ENCODE measurements at places on chromosomes 7 and 10. TPM values are rescaled to one million over a fixed set of nuclear protein-coding genes. Genes with fewer than 3 reads are reported as not detected.

DNA sequence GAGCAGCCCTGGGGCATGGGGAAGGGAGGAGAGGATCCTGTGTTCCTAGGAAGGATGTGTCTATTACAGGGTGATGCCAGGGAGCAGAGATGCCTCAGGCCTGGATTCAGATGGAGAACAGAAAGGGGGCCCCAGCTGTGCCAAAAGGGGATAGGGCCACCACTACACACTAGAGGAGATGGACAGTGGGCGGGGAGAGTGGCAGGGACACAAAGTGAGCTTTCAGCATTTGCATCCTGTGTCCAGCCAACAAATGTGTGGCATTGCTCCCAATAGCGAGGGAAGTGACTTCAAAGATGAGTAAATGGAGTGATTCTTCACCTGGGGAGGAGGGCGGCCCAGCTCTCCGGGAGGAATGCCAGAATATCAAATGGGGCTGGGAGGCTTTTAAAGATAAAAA lies 64.9 kb upstream of the WAPL start:
- DNase-seq: no peak
- H3K4me1 ChIP-seq: no peaks in the 10 kb centered on the region
- no peak overlapping the region for H3K4me3 ChIP-seq
- H3K27ac ChIP-seq: no peak overlapping the region

- H3K36me3 ChIP-seq: no peaks in the 10 kb centered on the region
- no peaks in the 10 kb centered on the region for H3K27me3 ChIP-seq
- no peak for DNase-seq
- no peaks in the 10 kb centered on the region for H3K4me1 ChIP-seq
- H3K4me3 ChIP-seq: no peak overlapping the region
Observed at GRCh38 chr10:74328388-74328787, 177.4 kb downstream of the ADK start.

Gene ADAMTS14
- 1.1 TPM for total RNA-seq

Gene OR6B1
- total RNA-seq: not detected

GRCh38 chr10:114389426-114389825 lies 14.9 kb downstream of the AFAP1L2 start:
- H3K27me3 ChIP-seq: peaks cover 10% of the 10 kb centered on the region
- no peaks in the 10 kb centered on the region for H3K4me1 ChIP-seq
- H3K36me3 ChIP-seq: no peaks in the 10 kb centered on the region
- no peak for DNase-seq

DNA sequence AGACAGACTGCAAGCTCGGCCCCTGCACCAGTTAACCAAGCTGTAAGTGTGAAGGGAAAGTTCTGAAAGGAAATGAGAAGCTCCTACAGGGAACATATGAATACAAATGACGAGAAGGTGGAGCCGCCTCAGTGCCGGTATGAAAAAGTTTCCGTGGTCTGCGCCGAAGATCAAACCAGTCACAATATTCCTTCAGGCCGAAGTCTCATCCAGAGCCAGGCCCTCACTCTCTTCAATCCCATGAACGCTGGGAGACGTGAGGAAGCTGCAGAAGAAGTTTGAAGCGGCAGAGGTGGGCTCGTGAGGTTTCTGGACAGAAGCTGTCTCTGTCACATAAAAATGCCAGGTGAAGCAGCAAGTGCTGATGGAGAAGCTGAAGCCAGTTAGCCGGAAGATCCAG lies 71.9 kb downstream of the CFAP46 start:
- DNase-seq: no peak
- no peak overlapping the region for H3K27ac ChIP-seq
- no peaks in the 10 kb centered on the region for H3K4me1 ChIP-seq
- H3K4me3 ChIP-seq: no peak overlapping the region

GRCh38 chr7:84058311-84059076 lies 136.1 kb downstream of the SEMA3A start:
- peaks cover 2% of the 10 kb centered on the region for H3K27me3 ChIP-seq
- no peak for DNase-seq
- H3K36me3 ChIP-seq: peaks cover 4% of the 10 kb centered on the region
- peak overlapping the region; percentile 27 for H3K27ac ChIP-seq

Gene AKR1C4
- not detected for total RNA-seq

Gene VPS37D
- 9.8 TPM for total RNA-seq
